ENCODE measurements at places on chromosomes 4 and X.

- no peaks in the 10 kb centered on the region for H3K4me1 ChIP-seq
- no peak for DNase-seq
- H3K27me3 ChIP-seq: no peaks in the 10 kb centered on the region
- H3K36me3 ChIP-seq: no peaks in the 10 kb centered on the region
Observed at GRCh38 chr4:62970846-62971245, 1438.4 kb downstream of the TECRL start.

- no peak overlapping the region for H3K4me3 ChIP-seq
- no peak overlapping the region for H3K27ac ChIP-seq
Observed at GRCh38 chr4:41678951-41679350, 69.6 kb downstream of the PHOX2B start.

DNA sequence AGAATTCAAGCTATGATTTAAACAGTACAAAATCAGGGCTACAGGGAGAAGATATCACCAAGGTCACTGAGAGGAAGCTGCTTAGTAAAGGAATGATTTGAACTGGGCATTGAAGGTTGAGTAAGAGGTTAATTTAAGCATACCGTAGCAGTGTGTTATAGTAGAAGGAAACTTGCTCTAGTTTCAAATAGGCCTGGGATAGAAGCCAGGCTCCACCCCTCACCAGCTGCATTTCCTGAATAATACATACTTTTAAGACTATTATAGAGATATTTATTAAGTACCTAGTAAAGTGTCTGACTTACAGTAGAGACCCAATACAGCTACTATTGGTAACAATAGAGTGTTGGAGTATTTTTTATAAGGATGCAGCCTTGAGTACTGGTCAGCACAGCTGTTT, 118.0 kb upstream of the GLRA2 start:
- no peaks in the 10 kb centered on the region for H3K27me3 ChIP-seq
- no peak overlapping the region for H3K27ac ChIP-seq
- no peaks in the 10 kb centered on the region for H3K36me3 ChIP-seq
- peaks cover 12% of the 10 kb centered on the region for H3K4me1 ChIP-seq
- no peak for DNase-seq
- H3K4me3 ChIP-seq: no peak overlapping the region

DNA sequence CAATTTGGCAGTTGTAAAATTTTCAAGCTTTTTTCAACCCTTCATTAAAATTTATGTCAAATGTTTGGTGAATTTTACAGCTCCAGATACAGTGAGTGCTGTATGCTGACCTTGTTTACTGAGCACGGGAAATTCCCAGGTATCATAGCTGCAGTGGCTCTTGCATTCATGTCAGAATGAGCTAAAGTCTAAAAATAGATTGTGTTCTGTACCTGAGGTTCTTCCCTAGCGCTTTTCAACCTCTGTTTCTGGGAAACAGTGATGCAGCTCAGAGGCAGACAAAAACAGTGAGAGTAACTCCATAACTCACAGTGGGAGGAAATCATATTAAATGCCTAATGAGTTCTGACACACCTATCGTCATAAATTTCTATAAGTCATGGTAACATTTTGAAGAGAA, 393.8 kb upstream of the GNPDA2 start:
- no peak for DNase-seq
- no peaks in the 10 kb centered on the region for H3K36me3 ChIP-seq
- H3K4me3 ChIP-seq: no peak overlapping the region
- H3K4me1 ChIP-seq: no peaks in the 10 kb centered on the region

- no peaks in the 10 kb centered on the region for H3K27me3 ChIP-seq
- peaks cover 56% of the 10 kb centered on the region for H3K4me1 ChIP-seq
- DNase-seq: peak; percentile 34
- H3K4me3 ChIP-seq: peak overlapping the region; percentile 51
- peaks cover 6% of the 10 kb centered on the region for H3K36me3 ChIP-seq
Observed at GRCh38 chrX:109709129-109709631, 23.9 kb downstream of the ACSL4 start.

DNA sequence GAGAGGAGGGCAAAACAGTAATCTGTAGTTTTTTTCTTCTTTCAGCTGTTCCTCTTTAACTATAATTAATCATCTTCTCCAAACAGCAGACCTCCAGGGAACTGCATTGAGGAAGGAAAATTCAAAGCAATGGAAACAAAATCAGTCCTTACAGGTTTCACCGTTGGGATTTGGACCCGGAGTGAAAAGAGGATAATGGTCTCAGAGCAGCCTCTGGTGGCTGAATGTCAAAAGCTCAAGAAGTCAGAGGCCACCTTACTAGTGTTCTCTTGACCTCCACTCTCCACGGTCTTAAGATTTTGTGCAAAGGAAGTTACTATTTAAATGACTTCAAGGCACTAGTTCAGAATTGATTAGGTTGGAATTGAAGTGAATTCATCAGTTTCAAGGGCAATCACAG, 16.0 kb upstream of the MID1 start:
- no peaks in the 10 kb centered on the region for H3K36me3 ChIP-seq
- peaks cover 45% of the 10 kb centered on the region for H3K4me1 ChIP-seq
- no peaks in the 10 kb centered on the region for H3K27me3 ChIP-seq
- peak overlapping the region; percentile 70 for H3K27ac ChIP-seq
- DNase-seq: peak; percentile 33
- H3K4me3 ChIP-seq: peak overlapping the region; percentile 77

GRCh38 chrX:136835761-136836160, 44.8 kb downstream of the RBMX start:
- H3K4me3 ChIP-seq: no peak overlapping the region
- peaks cover 4% of the 10 kb centered on the region for H3K36me3 ChIP-seq
- no peak for DNase-seq
- no peak overlapping the region for H3K27ac ChIP-seq
- peaks cover 16% of the 10 kb centered on the region for H3K4me1 ChIP-seq

GRCh38 chr4:83216959-83217683, 67.5 kb downstream of the COQ2 start:
- DNase-seq: no peak
- H3K27me3 ChIP-seq: peaks cover 6% of the 10 kb centered on the region
- H3K4me1 ChIP-seq: peaks cover 21% of the 10 kb centered on the region
- no peak overlapping the region for H3K4me3 ChIP-seq

DNA sequence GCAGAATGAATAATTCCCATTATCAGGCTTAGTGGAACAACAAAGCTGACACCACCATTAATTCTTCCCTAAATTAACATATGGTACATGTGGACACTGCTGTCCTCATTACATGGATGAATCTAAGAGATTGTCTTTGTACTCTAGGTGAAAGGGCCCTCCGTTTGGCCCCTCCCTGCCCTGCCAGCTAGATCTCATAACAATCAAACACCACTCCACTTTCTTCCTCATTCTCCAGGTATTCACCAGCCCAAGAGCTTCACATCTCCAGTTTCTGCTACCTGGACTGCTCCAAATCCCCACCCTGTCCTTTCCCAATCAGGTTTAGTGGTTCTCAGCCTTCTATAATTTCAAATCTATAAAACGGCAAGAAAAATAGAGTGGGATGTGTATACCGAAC, 3.8 kb downstream of the HSD17B11 start:
- H3K36me3 ChIP-seq: peaks cover 23% of the 10 kb centered on the region
- H3K4me3 ChIP-seq: no peak overlapping the region
- H3K27me3 ChIP-seq: no peaks in the 10 kb centered on the region
- peak overlapping the region; percentile 8 for H3K27ac ChIP-seq
- no peak for DNase-seq

All from HFFc6 (cell line).